Left colon (tissue), 2 donors: ENCODE measurements at places on chromosomes 13 and 19.
A peak's percentile ranks its signal among the peaks of the same experiment; 100 is the strongest.

DNA sequence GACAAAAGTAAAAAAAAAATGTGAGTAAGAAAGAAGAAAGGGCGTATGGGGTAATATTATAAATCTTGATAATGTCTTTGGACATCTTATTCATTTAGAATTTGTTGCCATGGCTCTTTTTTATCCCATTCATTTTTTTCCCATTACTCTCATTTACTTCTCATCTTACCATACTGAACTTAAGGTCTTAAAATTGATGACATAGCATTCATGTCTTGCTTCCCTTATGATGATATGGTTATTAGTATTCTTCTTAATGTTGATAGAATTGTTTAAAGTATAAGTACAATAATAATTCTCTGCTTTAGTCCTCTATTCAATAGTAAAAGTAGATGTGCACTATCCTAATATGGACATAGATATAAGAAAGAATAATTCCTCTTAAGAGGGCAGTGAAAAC lies 204.1 kb upstream of the KLF12 start:
- DNase-seq: no peak

DNA sequence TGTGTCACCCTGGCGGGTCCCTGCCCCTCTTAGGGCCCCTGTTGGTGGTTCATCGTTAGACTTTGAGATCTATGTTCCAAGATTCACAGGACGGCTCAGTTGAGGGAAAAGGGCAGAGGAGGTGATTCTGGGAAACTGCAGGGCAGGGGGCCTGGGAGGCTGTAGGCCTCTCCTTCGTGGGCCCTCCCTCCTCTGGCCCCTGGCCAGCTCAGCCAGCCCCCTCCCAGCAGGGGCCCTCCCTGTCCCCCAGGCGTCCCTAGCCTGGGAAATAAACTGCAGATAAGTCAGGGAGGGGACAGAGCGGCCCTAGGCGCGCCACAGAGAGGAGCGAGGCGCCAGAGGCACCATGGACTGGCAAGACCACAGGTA lies 6.5 kb downstream of the HIF3A start:
- DNase-seq: no peak

DNA sequence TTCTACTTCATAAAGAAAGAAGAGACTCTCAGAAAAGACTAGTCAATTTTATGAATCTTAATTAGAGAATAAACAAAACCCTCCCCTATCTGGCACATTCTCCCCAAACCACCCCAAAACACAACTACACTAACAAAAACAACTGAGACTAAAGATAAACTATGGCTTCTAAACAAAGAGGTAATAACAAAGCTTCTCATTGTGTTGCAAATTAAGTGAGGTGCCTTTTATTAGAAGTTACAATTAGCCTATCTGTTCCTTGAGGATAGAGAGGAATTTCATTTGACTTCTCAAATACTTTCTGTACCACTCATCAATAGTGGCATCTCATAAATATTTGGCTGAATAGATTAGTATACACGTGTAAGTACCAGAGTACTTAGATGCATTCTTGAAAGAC lies 1196.2 kb downstream of the PCDH9 start:
- DNase-seq: no peak

- no peak for DNase-seq
Measured at GRCh38 chr13:54216221-54216620, 1187.6 kb downstream of the OLFM4 start.

- DNase-seq: no peak
Measured at GRCh38 chr13:100657881-100658315, 16.7 kb downstream of the TMTC4 start.

- DNase-seq: no peak
Measured at GRCh38 chr13:103335241-103335640, 269.0 kb upstream of the SLC10A2 start.

DNA sequence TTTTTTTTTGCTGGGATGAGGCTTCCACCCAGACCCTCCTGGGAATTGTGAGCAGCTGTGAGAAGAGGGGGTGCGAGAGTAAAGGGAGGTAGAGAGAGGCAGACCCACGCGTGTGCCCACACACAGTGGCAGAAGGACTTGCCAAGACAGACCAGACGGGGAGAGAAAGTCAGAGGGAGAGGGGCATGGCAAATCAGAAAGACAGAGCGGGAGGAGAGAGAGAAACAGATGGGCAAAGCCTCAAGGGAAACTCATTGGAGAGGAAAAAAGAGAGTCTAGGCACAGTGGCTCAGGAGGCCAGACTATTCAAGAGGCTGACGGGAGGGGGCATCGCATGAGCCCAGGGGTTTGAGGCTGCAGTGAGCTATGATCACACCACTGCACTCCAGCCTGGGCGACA lies 17.0 kb downstream of the CATSPERG start:
- DNase-seq: no peak

DNA sequence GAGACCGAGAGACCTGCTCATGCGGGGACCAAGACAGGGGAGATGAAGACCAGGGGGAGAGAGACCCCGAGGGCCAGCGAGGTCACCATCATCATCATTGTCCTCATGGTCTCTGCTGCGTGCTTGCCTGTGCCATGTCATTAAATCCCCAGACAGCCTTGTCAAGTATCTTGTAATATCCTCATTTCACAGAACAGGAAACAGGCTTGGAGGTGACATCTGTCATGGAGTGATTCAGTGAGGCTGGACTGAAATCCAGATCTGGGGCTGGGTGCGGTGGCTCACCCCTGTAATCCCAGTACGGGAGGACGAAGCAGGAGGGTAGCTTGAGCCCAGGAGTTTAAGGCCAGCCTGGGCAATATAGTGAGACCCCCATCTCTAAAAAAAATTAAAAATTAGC lies 5.9 kb upstream of the NANOS2 start:
- no peak for DNase-seq

- DNase-seq: no peak
Measured at GRCh38 chr13:85298387-85298924, 500.8 kb downstream of the SLITRK6 start.

DNA sequence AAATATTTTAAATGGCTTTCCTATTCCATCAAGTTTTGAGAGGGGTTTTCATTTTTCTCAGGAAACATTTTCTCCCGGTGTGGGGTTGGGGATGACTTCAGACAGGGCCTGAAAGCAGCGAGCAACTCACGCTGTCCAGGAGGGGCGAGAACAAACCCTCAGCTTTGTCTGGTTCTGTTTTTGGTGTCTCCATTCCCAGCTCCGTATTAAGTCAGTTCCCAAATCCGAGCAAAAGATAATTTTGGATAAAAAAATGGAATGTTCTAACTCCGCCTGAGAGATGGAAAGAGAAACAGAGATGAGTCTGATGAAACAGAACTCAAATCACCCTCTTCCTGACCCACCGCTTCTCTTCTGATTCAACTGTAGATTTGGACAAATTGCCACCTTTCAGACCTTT lies 38.4 kb downstream of the RFX2 start:
- no peak for DNase-seq

DNA sequence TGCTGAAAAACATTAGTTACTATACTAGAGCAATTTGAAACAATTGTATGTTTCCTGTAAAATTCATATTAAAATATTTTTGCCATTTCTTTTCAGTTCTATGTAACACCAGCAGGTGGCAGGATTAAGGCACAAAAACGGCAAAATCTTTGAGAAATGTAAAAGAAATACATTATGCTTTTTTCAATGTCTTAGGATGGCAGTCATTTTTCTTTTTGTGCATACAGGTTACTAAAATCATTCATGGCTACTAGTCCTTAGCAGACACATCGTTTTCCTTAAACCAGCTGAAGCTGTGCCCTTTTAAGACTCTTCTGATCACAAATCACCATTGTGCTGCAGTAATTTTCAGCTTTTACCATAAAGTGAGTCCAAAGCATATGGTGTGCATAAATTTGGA lies 800.7 kb upstream of the SLITRK5 start:
- no peak for DNase-seq

DNA sequence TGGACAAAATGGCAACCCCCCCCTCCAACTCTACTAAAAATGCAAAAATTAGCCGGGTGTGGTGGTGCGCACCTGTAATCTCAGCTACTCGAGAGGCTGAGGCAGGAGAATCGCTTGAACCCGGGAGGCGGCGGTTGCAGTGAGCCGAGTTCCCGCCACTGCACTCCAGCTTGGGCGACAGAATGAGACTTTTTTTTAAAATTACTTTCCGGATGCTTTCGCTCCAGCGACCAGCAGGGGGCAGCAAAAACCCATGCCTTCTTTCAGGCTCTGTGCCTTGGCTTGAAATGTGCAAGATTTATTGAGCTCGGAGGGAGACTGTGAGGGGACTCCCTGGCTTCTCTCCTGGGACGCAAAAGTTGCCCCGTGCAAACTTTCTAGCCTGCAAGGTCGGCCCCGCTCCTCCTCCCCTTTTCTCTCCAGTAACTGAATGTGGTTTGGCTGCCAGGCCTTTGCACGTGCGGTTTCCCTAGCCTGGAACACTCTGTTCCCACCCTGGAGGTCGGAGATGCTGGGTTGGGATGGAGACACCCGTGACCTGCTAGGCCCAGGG lies 61.4 kb upstream of the NFIC start:
- DNase-seq: no peak

- DNase-seq: peak; percentile 8
Measured at GRCh38 chr13:95643936-95644598, 439 bp downstream of the DZIP1 start.

GRCh38 chr19:13127811-13128575 lies 9.9 kb downstream of the NACC1 start:
- DNase-seq: no peak

DNA sequence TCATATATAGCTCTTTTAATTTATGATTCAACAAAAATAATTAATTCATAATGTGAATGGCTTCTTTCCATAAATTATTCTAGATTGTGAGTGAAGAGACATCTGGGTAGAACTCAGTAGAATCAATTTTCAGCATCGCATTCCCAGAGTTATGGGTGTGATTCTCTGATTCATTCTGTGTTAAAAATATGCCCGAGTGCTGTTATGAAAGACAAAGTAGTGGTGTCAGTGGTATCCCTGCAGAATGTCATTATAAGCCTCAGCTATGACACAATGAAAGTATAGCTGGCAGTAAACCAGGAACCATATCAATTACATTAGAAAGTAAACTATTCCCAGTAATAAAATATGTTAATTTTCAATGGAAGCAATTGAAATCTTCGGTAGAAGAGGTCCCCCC lies 480.5 kb upstream of the SLITRK1 start:
- DNase-seq: no peak

GRCh38 chr13:106008540-106008939 lies 526.9 kb downstream of the EFNB2 start:
- no peak for DNase-seq

- DNase-seq: no peak
Measured at GRCh38 chr19:44731622-44732021, 16.9 kb upstream of the BCL3 start.

GRCh38 chr13:41193919-41194824 lies at the start of gene KBTBD7:
TSS of gene KBTBD7 (minus strand) at chr13:41194569. CDS start at chr13:41194257, 312 bp downstream.
- peak; percentile 91 for DNase-seq

DNA sequence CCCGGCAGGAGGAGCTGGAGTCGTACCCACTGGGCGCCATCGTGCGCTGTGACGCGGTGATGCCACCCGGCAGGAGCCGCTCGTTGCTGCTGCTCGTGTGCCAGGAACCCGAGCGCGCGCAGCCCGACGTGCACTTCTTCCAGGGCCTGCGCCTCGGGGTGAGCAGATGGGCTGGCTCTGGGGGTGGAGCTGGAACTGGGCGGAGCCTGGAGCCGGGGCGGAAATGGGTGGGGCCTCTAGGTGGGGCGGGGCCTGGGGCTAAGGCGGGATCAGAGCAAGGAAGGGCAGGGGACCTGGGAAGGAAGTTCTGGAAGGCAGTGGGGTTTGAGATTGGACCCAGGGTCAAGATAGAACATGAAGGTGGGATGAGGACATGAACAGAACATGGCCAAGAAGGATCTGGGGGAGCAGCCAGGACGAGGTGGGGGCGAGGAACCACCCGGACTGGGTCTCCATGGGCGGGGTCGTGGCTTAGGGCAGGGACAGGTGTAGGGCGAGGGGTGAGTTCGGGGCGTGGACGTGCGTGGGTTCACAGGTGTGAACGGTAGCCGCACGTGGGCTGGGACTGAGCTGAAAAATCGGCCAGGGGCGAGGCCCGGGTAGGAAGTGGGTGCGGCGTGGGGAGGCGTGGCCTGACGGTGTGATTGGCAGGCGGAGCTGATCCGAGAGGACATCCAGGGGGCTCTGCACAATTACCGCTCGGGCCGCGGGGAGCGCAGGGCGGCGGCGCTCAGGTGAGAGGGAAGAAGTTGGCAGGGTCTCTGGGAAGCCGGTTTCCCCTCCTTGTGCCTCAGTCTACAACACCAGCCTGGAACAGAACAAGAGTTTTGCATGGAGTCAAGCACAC lies 4.7 kb downstream of the EPS8L1 start:
- peak; percentile 92 for DNase-seq

GRCh38 chr13:104683789-104684188 lies 1617.6 kb upstream of the SLC10A2 start:
- no peak for DNase-seq

- no peak for DNase-seq
Measured at GRCh38 chr13:48068036-48068435, 26.9 kb downstream of the MED4 start.
